ENCODE measurements at places on chromosomes 6 and 20.

DNA sequence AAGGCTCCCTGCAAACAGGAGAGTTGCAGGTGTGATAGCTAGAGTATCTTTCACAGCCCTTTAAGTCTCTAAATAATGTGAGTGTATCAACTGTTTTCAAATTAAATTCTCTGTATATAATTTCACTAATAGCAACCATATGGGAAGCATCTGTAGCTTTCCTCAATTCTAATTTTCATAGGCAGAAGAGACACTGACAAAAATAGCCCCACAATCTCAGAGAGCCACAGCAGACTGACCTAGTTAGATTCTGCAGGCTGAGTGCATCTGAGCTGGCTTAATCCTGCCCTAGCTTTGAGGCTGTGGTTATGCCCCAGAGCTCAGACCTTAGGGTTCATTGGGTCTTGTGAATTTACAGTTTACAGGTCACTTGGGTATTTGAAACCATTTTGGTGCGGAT, 63.9 kb downstream of the MAP7 start:
- DNase-seq: no peak

DNA sequence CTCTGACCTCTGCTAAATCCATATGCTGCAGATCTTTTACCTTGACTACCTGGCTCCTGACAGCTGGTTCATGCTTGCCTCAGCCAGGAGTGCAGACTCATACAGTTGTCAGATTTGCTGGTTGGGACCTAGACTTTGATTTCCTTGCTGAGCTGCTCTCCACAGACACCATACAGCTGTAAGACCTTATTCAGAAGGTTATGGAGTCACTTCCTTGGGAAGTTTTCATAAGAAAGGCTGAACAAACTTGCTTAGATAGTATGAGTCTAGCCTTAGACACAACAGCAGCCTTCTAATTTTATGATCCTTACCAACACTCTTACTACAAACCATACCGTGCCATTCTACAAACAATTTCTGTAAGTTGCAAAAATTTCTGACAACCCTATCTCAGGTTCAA, 102.9 kb downstream of the EDN1 start:
- DNase-seq: no peak

GRCh38 chr6:65182681-65183080, 524.3 kb downstream of the EYS start:
- no peak for DNase-seq

DNA sequence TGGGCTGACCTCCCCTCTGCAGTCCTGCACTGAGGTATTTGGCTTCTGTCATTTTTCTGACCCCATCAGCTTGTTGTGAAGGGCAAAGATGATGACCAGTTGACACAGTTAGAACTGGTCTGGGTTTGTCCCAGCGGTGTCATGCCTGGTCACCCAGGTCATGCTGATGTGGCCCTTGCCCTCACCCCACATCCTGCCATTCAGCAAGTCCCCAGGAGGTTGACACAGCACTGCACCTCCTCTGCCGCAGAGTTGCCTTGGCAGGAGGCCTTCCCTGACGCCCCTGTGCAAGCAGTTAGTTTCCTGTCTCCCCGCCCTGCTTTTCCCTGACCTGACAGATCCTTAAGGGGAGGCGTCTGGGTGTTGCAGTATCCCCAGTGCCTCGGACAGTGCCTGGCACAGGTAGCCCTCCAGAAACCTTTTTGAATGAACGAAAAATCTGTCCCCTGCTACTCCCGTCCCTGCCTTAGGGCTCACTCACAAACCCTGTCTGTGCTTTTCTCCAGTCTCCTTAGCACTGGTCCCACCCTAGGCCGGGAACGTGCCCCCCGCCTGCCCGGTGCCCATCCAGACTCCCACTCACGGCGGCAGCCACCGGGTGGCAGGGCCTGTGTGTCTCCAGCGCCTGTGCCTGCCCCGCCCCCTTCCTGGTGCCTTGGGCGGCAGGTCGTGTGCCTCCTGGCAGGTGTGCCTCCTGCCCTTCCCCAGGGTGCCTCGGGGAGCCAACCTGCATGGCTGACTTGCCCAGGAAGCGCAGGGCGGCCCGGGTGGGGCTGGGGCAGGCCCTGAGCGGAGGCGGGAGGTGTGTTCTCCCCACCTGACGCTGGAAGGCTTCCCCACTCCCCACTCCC, 146.3 kb upstream of the RNF24 start:
- DNase-seq: no peak

GRCh38 chr20:21232546-21233280, 70.4 kb upstream of the XRN2 start:
- DNase-seq: peak; percentile 32

DNA sequence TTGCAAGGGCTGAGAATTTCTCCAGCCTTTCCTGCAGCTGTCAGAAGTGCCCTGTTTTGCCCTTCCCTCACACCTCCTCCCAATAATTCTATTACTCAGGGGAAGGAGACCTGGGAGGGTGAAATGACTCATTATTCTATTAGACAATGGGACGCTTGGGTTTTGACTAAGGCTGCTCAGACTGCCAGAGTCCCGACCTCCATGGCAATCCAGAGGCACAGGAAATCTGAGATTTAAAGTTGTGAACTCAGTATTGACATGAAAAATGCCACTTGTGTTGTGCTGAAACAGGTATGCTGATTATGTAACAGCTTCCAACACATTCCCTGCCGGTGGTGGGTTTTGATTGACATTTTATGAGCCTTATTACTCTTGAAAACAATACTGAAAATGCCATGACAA, 625.9 kb upstream of the FLRT3 start:
- DNase-seq: no peak
